ENCODE measurements at places on chromosomes 3 and 15. TPM values are rescaled to one million over a fixed set of nuclear protein-coding genes. Genes with fewer than 3 reads are reported as not detected.
A peak's percentile ranks its signal among the peaks of the same experiment; 100 is the strongest.

DNA sequence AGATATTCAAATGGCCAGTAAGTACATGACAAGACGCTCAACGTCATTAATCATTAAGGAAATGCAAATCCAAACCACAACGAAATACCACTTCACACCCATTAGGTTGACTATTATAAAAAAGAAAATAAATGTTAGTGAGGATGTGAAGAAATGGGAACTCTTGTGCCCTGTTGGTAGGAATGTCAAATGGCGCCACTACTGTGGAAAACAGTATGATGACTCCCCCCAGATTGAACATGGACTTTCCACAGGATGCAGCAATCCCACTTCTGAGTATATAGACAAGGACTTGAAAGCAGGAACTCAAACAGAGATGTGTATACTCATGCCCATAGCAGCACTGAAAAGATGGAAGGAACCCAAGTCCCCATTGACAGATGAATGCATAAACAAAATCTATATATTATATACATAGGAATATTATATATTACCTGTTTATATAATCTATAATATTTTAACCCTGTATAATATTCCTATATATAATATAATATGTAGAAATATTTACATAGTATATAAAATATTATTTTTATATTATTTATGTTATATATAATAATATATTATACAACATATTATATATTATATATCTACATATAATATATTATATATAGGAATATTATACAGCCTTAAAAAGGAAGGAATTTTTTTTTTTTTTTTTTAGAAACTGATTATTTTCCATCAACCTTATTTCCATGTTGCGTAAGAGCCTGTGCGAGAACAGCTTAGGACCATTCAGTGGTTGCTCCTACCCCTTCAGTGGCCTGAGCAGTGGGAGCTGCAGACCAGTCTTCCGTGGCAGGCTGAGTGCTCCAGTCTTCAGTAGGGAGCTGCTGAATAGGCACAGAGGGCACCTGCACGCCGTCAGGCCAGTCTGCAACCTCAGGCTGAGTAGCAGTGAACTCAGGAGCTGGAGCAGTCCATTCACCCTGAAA, 17.6 kb upstream of the PIGZ start:
- no peak for DNase-seq

GRCh38 chr15:94306700-94307650, 75.6 kb downstream of the MCTP2 start:
- DNase-seq = no peak

DNA sequence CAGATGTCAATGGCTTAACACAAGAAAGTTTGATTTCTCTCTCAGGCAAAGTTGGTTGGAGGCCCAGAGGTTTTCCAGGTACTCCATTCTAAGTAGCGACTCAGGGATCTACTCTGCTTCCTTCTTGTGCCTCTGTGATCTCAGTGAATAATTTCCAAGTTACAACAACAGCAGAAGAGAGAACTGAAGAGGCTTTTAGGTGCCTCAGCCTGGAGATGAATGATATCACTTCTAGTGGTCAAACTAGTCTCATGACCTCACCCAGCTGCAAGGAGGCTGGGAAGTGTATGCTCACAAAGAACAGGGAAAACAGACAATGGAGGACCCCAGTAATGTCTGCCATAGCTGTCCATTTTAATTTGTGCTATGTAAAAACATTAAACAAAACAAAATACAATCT, 4.6 kb upstream of the PRICKLE2 start:
- DNase-seq = no peak

- no peak for DNase-seq
These were observed 99.6 kb downstream of the ABI3BP start for GRCh38 chr3:100893590-100893989.

DNA sequence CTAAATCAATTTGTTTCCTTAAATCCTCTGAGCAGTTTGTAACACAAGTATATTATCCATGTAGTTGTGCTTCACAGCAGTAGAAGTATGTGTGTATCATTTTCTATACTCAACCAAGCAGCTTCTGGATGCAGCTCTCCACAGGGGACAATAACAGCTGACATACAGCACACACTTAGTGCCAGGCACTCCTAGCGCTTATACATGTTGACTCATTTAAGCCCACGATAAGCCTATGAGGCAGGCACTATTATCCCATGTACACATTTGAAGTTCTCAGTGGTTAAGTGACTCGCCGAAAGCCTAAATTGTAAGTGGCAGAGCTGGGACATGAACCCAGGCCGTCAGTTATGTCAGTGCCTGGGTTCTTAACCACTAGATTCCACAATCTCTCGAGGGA, 20.3 kb upstream of the LPP start:
- peak; percentile 48 for DNase-seq

The CXCR6 gene
- total RNA-seq = 0.41 TPM

The GATM gene
- total RNA-seq = 743 TPM
